ENCODE measurements at places on chromosomes 4 and X.

- no peak for DNase-seq
Observed at GRCh38 chrX:39661116-39661907, 436.4 kb downstream of the BCOR start.

DNA sequence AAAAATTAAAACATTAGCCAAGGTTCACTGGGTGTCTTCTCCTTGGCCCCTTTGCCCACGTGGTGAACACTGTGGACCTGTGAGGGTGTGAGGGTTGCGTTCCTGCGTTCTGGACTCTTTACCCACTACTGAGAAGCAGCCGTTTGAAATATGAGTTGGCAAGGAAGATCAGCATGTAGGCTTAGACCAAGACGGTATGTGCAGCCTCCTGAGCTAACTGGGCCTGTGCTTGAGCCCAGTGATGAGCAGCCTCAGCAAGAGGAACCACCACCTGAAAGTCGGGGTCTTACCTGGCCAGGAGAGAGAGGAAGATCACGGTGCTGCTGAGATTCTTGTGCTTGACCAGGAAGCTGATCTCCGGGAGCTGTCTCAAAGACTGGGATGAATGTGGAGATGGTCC, 19.5 kb downstream of the RGS12 start:
- DNase-seq, result no peak

DNA sequence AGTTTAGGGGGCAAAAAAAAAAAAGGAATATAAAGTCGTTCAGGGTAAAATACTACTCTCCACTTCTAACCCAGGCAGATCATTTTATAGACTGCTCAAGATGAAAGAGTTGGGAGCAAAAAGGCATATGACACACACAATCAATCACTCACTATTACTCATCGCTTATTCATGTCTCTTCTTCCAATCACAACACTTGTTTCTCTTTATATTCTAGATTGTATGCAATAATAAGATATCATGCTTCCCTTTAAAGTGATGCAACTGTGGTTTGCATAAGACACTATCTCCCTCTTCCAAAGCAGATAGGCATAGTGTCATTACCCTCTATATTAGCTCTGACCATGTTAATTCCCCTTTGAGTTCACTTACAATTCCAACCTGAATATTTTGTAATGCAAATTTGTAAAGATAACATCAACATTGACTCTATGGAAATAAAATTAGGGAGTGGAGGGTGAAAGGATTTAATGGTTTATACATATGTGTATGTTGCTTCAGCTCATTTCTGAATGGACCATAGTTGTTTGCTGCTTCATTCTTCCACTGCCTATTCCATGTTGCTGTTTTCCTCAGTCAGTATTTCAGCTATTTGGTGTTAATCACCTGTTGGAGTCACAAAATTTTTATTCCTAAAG, 154.9 kb upstream of the EPHA5 start:
- no peak for DNase-seq

- DNase-seq, result no peak
Observed at GRCh38 chr4:5686338-5686737, 22.0 kb downstream of the EVC2 start.

- DNase-seq, result no peak
Observed at GRCh38 chr4:168151327-168151726, 59.0 kb downstream of the ANXA10 start.

DNA sequence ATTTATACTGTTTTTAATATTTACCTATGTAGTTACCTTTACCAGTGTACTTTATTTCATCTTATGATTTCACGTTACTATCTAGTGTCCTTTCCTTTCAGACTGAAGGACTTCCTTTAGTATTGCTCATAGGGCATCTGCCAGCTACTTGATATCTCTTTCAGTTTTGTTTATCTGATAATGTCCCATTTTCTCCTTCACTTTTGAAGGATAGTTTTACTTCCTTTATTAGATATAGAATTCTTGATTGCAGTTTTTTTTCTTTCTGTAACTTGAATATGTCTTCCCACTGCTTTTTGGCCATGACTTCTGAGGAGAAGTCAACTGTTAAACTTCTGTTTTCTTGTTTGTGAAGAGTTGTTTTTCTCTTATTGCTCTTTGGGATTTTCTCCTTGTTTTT, 69.4 kb upstream of the MAGED1 start:
- DNase-seq, result no peak

- DNase-seq, result no peak
Observed at GRCh38 chr4:1400831-1401408, 5.3 kb downstream of the NKX1-1 start.
